ENCODE measurements at places on chromosomes 5 and 9.

GRCh38 chr9:130193103-130193502 is 20.9 kb downstream of the NCS1 start:
- DNase-seq: no peak

- DNase-seq: no peak
These were observed 18.6 kb upstream of the MOB3B start for GRCh38 chr9:27548055-27548741.

DNA sequence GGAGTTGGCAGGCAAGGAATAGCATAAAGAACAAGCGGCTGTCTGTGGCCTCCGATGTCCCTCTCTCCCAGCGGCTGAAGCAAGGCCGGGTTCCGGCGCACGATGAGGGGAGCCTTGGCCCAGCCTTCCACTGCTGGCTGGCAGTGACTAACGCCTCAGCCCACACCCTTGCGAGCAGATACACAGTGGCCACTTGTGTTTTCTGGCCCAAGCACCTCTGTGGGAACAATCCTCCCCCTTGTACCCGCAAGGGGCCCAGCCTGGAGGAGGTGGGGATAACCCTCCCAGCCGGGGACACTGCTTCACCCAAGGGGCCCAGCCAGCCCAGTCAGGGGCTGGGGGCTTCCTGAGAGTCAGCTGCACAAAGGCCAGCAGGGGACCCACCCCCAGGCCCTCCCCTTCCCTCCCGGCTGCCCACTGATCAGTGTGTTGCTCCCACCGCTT is 23.2 kb downstream of the STK10 start:
- no peak for DNase-seq

- DNase-seq: no peak
These were observed 201.4 kb downstream of the ADAMTSL1 start for GRCh38 chr9:18675332-18675731.

DNA sequence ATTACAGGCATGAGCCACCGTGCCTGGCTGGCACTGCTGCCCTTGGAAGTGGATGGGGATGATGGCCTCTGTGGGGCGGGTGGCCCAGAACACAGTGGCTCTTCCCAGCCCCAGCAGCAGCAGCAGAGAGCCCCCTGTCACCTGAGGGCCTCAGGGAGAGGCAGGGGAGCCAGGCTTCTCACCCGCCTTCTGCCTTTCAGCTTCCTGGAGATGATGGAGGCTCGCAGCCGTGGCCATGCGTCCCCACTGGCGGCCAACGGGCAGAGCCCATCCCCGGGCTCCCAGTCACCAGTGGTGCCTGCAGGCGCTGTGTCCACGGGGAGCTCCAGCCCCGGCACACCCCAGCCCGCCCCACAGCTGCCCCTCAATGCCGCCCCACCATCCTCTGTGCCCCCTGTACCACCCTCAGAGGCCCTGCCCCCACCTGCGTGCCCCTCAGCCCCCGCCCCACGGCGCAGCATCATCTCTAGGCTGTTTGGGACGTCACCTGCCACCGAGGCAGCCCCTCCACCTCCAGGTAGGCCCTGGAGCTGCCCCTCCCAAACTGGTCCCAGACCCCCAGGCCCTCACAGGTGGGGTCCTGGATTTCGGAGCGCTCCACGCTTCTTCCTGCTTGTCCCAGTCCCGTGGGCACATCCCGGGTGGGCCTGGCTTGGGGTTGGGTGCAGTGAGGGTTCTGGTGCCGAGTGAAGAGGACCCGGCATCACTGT is 5.0 kb upstream of the AJM1 start:
- DNase-seq: no peak

DNA sequence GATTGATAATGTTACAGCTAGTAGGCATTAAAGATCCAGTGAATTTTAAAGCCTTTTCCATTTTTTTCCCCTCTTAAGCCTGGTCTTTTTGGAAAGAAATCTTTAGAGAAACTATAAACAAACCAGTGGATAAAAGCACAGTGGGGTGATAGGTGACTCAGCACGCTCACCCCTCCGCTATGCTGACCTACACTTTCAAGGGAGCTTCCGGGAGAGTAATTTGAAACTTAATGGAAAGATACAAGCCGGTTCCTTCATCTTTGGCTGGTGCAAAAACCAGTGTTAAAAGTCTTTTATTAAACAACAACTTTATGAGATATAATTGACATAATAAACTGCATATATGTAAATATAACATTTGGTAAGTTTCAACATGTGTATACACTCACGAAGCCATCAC is 27.0 kb upstream of the ALDOB start:
- no peak for DNase-seq

- no peak for DNase-seq
These were observed 24.2 kb downstream of the PSMB7 start for GRCh38 chr9:124390794-124391658.

- DNase-seq: no peak
These were observed 2019.5 kb upstream of the NUDT12 start for GRCh38 chr5:105581988-105582690.

GRCh38 chr9:135479469-135480052 is at the start of gene PPP1R26:
TSS of gene PPP1R26 (plus strand) at chr9:135479782. CDS start at chr9:135484511, 4,729 bp downstream.
- DNase-seq: no peak

DNA sequence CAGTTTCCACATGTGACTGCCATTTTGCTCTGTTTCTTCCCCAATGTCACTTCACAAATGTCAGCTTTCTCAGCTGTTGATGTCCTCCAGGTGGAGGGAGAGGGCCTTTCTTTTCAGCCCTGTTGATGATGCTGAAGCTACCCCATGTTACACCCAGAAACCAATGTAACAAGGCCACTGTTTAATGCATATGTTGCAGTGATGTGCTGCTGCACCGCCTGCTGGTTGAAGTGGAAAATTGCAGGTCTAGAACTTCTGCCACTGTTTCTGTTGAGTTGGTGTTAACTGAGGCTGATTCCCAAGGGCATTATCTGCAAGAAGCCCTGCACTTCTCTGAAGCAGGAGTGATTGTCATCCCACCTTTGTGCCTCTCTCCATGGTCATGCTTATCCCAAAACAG is 428.4 kb downstream of the KDM4C start:
- DNase-seq: peak; percentile 25

GRCh38 chr9:70574151-70574837 is 159.8 kb upstream of the KLF9 start:
- DNase-seq: no peak

GRCh38 chr9:105076729-105077128 is 148.8 kb upstream of the ABCA1 start:
- DNase-seq: no peak

DNA sequence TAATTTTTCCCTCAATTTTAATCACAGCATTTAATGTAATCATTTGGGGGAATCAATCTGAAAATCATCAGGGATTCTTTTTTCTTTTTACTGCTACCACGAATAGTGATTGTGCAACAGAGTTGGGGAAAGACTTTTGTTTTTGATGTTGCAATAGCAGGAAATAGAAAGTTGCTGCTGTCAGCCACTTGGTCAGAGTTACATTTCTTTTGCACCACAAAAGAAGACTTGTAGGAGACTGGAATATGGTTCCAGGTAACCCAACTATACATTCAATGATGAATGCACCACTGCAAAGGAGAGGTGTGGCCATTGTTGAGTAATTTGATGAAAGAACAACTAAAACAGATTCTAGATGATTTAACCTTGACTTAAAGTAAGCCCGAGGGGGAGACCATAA is 46.3 kb upstream of the PALM2AKAP2 start:
- no peak for DNase-seq

GRCh38 chr9:126144603-126145456 is 181.8 kb upstream of the MVB12B start:
- DNase-seq: no peak

GRCh38 chr5:56641635-56642260 is 173.6 kb upstream of the MAP3K1 start:
- DNase-seq: no peak

DNA sequence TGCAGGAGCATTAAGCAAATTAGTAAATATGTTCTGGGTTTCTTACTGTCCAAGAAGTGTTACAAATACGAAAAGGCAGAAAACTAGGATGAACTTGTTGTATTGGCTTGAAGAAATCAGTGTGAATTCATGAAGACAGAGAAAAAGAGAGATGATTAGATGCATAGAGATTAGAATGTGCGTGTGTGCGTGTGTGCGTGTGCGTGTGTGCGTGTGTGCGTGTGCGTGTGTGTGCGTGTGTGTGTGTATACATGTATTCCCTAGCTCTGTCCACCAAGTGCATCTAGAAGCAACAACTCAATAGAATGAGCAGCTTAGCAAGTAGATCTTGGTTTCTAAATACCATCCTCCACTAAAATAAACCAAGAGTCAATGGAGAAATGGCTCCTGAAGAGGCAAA is 41.5 kb downstream of the SMIM23 start:
- DNase-seq: no peak

- DNase-seq: no peak
These were observed 57.9 kb downstream of the PBX3 start for GRCh38 chr9:125805057-125805456.

DNA sequence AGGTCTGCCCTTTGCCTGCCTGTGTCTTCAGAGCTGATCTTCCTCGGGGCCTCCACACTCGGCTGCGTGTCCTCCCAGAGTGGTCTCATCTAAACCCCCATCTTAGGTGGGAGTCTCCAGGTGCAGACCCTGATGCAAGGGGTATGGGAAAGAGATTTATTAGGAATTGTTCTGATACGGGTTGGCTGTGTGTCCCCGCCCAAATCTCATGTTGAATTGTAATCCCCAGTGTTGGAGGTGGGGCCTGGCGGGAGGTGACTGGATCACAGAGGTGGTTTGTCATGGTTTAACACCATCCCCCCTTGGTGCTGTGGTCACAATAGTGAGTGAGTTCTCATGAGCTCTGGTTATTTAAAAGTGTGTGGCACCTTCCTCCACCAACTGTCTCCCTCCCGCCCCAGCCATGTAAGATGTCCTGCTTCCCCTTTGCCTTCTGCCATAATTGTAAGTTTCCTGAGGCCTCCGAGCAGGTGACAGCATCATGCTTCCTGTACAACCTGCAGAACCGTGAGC is 208.4 kb downstream of the AOPEP start:
- peak; percentile 17 for DNase-seq

- DNase-seq: peak; percentile 26
These were observed 124.4 kb upstream of the GPR151 start for GRCh38 chr5:146640285-146640896.

DNA sequence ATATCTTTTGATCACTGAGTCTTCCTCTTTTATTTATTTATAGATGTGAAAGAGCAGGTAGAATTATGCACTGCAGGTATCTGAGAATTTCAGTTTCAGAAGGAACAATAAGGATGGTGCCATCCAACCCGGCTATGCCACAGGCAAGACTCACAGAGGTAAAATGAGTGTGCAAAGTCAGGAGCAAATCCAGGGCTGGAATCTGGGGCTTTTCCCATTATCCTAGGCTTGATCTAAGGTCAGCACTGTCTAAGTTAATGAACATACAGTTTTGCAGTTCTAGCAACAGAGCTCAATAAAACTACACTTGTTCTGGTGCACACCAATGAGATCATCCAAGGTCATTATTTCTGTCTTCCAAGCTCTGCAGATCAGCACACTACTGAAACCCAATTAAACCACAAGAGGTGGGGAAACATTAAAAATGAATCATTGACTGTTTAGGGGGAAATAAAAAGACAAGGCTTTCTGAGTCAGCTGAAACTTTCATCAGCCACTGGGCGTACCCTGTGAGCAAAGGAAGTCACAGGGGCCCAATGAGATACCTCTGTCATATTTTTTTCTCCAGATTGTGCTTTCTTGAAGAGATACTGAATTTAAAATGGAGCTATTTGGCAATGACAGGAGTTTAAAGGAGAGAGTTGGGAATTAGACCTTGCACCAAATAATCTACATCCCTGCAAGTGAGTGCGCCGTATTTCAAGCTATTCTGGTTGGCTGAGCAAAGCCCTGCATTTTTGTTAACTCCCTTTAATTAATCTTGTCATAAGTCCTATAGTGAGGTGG is 662.2 kb upstream of the ZNF608 start:
- peak; percentile 40 for DNase-seq

DNA sequence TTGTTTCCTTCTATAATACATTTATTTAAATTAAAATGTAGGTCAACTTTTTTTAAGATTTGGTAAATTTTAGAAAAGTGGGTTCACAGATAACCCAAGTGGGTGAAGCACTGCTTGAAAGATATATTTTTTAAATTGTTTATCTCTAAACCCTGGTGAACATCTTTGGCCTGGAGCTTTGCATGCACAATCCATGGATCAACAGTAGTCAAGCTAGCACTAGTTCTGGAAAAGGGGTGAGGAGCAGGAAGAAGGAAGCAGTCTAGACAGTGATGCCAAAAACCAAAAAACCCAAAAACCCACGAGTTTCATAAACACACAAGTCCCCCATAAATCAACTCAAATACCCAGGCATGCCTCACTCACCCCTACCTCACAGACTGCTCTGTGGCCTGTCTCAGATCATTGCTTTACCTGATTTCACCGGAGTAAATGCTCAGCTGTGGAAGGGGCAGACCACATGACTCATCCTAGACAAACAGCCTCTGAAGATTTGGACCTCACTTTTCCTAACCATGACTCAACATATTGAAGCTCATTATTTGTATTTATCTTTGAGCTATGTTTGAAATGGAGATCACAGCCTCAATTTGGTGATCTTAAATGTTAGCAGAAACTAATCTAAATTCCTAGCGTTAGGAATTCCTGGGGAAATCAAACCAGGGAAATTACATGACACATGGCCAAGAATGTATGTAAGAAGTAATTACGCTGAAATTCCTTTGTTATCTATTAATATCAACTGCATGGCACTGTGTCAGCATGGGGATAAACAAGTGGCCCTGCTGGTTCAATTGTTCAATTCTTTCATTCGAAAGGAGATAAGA is 149.6 kb downstream of the ZNF608 start:
- no peak for DNase-seq

DNA sequence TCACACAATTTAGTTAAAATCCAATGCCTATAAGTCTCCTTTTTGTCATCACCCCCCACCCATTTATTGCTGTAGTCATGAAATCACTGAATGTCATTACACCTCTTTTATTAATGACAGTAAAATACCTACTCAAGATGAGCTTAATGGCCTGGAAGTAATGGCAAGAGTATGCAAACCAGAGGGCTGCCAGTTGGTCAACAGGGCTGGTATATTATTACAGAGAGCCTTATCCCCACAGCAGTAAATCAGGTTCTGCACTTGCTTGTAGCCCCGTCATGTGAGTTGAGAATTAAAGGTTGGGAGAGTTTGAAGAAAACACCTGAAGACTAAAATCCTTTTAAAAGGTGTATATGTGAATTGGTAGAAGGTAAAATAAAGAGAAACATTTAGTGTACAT is 372.4 kb downstream of the MAT2B start:
- no peak for DNase-seq

DNA sequence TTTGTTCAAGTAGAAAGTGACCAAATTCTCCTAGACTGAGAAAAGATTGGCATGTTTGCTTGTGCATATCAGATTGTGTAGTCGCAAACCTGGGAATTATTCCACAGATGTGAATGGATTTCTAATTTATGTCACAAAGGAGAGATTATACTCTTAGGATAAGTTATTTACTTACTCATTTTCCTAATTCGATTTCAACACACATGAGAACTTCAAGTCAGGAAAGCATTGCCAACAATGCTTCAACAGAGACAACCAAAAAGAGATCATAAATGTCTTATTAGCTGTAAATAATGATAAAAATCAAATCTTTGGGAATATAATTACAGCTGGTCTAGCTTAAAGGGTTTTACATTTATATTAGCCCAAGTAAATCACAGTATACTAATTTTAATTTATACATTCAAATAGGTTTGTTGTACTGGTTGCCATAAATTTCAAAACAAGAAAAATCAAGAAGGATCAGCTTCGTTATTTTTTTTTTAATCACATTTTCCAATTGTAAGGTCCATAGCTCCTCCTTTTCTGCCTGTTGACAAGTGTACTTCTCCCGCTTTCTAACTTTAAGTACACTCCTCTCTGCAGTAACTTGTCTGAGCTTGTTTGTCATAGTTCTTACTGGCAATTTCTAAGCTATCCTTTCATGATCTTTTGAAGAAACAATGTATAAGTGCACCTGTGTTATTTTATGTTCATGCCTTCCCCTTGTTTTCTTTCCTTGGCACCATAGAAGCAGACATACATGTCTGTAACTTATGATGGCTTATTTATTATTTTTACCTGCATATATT is 246.6 kb downstream of the DEPDC1B start:
- DNase-seq: no peak
